Hematopoietic multipotent progenitor cell treated with erythropoietin and hydrocortisone succinate and interleukin-3 and kit ligand, for 15 days (in vitro differentiated cells): ENCODE measurements at places on chromosomes 2 and 18.
A peak's percentile ranks its signal among the peaks of the same experiment; 100 is the strongest.

DNA sequence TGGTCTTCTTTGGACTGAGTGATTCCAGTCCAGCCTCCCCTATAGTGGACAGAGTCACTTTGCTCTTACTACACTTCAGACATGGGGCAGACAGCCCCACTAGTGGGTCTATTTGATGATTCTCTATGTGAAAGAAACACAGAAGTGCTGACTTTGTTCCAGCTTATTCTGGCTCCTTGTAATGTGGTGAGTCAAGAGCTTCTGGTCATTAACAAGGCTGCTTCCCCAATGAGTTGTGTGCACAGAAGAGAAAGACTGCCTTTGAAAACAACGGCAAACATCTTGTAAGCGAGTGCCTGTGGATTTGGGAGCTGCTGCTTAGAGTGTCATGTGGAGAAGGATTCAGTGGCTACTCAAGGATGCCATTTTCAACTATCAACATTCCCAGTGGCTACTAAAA is 39.1 kb downstream of the RMC1 start:
- no peak for DNase-seq

- no peak for DNase-seq
Observed at GRCh38 chr2:127683757-127684156, 8.4 kb upstream of the LIMS2 start.

- no peak for DNase-seq
Observed at GRCh38 chr2:406876-407275, 119.0 kb upstream of the ALKAL2 start.

GRCh38 chr18:79484661-79485621 is 89.2 kb downstream of the NFATC1 start:
- DNase-seq: no peak

DNA sequence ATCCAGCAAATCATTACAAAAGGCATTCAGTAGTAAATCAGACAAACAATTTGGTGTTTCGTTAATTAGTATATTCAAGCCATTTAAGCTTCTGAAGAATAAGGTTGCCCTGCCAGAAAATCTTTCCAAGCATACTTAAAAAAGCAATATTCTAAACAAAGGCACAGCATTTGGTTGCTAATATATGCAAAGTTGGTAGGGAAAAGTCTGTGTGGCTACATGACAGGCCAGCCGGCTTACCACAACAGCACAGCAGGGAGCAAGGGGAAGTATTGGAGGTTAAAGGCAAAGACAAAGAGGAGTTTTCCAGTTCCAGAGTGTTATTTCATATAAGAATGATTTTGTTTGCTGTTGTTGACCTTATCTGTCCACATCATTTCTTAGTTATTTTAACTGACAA is 282.3 kb downstream of the MBD5 start:
- DNase-seq: no peak

DNA sequence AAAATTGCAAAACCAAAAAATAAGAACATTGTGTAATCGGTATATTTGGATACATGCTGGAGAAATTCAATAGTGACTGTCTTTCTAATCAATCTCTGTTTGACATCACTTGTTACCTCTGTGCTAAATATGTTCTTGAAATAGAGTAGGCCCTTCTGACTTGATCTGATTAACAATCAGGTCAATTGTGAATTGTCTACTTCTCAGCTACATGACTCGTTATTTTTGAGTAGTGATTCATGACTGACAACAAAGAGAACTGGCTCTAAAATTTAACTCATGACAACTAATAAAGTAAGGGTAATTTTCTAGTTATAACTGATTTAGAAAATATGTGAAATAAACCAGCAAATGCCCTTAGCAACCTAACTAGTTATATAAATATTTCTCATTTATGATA is 312.1 kb downstream of the TMX3 start:
- DNase-seq: no peak

DNA sequence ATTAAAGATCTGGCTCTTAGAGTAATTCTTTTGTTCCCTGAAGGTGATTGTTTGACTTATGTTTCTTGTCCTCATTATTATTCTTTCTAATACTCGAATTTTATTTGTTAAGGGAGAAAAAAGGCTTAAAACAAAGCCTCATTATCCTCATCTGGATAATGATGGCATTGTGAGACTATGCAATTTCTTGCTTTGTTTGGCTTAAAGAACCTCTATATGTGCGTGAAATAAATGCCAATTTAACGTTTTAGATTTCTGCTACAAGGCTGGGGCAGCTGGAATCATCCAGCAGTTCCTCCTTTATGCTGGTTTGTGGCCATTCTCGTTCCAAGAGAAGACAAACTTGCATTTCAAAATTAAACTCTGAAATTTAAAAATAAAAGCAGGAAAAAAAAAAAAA is 4.9 kb upstream of the DPYSL5 start:
- DNase-seq: no peak

- no peak for DNase-seq
Observed at GRCh38 chr18:8732442-8733360, 27.3 kb downstream of the MTCL1 start.

GRCh38 chr2:28802975-28803429 is 7.6 kb upstream of the SPDYA start:
- peak; percentile 74 for DNase-seq

GRCh38 chr2:111703759-111704158 is 180.2 kb downstream of the ANAPC1 start:
- DNase-seq: no peak

DNA sequence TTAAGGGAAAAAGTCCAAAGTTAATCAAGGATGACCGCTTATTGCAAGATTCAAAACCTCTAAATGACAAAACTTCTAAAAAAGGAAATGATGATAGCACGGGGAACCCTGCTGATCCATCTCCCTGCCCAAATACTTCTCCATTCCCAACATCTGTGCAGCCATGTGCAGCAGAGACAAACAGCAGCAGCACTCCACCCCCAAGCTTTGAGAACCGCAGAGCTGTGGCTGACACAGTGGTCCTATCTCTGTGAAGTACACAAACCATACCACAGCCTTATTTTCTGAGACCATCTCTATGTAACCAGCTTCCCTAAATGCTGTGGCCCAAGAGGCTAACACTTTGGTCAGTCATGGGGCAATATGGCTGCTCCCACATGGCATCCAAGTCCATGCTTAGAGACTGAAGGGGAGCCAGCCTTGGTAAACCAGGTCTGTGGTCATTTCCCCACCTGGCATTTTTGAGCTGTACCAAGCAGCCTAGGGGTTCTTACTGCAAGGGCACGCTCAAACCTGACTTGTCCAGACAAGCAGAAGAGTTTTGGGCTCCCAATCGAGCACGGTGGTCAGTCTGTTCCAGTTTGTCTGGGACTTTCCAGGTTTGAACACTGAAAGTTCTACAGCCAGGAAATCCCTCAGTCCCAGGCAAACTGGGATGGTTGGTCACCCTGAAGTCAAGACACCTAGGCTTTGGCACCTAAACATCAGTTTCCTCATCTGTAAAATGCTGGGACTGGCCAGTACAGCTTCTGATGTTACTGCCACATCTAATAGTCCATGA is 17.1 kb upstream of the NFE2L2 start:
- no peak for DNase-seq

- DNase-seq: no peak
Observed at GRCh38 chr18:79211844-79212243, 142.7 kb downstream of the ATP9B start.

- DNase-seq: no peak
Observed at GRCh38 chr2:67616749-67617148, 219.6 kb downstream of the ETAA1 start.

GRCh38 chr2:121187982-121188411 is 97.0 kb downstream of the TFCP2L1 start:
- DNase-seq: no peak

GRCh38 chr2:85334928-85335327 is 7.1 kb upstream of the TGOLN2 start:
- no peak for DNase-seq

DNA sequence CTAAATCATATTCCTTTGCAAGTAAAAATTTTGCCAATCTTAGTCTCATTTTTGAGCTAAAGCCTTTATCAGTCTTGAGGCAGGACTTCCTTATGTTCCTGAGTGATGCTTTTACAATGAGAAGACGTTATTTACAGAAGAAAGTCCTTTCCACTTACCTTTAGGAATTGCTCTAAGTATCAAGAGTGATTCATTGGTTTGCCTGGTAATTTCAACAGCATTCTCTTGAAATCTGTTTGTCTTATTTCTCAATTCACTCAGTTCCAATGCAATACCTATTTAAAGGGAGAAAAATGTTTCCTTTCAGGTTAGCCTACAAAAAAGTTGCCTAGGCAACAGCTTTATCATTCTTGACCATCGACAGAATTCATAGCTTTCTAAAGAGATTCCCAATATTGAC is 137.2 kb downstream of the LAMA1 start:
- DNase-seq: no peak

DNA sequence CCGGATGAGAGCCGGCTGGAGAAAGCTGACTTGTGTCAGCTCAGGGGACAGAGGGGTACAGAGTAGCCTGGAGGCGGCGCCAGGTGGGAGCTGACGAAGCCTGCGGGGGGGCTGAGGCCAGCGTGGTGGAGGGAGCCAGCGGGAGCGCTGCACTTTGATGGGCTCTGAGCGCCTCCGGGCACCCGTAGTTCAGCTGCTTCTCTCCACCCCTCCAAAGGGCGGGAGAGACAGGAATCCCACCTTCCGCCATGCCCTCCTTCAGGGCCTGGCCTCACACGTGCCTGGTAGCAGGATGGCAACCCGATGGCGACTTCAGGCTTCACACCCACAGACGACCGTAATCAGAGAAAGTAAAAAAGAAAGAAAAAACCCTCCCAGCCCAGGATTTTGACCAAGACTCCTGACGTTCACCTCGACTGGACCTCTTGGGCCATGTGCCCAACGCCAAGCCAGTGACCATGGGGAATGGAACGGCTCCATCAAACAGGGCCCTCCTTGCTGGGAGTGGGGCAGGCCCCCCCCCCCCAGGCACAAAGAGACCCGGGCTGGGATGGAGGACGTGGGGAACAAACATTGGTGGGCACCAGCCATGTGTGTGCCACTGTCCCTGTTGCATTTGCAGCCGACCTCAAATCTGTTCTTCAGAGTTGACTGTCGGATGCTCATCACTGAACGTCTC is 60.7 kb upstream of the ASAP2 start:
- no peak for DNase-seq

DNA sequence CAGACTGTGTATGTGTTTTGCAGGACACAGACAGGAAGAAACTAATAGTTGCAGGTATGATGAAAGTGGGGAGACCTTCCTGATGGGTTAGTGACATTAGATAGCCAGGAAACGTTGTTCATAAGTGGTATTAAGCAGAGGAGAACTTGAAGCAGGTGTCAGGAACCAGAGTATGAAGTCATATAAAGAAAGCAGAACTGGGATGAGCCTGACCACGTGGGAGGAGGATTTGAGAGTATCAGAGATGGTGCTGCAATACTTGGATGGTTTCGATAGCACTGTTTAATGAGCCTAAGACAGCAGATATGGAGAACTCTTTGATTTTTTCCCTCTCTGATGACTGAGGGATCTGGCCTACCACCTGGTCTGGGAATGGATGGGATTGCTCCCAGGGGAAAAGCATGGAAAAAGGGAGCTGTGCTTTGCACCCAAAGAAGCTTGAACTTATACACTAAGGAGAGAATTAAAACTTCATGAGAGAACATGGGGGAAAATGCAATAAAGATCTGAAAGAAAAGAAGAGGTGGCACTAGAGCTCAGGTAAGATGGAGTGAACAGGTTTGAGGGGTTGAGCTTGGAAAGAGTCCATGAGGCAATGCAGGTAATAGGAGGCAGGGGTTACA is 226.0 kb upstream of the LRRTM1 start:
- DNase-seq: no peak

DNA sequence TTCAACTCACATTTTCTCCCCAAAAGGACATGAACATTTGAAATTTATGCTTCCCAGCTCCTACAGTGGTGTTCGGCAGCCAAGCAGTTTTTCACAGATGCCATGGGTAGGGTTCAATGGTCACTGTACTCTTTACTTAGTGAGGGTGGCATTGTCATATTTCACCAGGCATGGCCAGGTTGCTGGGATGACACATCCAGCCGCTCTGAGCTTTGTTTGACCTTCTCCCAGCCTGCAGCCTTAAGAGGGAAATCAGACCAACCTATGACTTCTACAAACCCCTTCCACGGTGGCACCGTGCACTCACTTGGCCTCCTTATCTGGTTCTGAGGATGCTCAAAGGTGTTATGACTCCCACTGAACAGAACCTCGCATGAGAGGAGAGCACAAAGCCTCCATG is 108.4 kb upstream of the SH3BP4 start:
- DNase-seq: no peak

- no peak for DNase-seq
Observed at GRCh38 chr2:100141906-100142305, 484 bp downstream of the AFF3 start.

- no peak for DNase-seq
Observed at GRCh38 chr2:235011607-235011928, 59.8 kb downstream of the SH3BP4 start.

DNA sequence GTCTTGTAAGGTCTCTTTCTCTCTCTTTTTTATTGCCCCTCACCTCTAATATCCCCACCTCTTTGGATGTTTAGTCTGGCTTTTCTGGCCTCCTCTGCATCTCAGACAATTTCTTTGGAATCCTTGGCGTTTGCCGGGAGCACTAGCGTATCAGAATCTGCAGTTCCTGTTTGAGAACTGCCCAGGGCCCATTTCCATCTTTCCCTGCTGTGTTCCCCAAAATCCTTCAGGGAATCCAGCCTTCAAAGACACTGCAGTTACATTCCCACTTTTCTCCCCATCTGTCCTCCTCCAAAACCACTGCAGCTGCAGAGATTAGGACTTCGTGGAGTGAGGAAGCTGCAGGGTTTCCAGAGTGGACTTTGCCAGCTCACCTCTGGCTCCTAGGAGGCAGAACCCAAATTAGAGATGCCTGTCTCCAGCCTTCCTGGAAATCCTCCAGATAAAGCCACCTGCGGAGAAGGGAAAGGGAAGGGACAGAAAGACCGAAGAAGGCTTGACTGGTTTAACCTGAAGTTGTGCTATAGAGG is 2.7 kb downstream of the VSNL1 start:
- no peak for DNase-seq

DNA sequence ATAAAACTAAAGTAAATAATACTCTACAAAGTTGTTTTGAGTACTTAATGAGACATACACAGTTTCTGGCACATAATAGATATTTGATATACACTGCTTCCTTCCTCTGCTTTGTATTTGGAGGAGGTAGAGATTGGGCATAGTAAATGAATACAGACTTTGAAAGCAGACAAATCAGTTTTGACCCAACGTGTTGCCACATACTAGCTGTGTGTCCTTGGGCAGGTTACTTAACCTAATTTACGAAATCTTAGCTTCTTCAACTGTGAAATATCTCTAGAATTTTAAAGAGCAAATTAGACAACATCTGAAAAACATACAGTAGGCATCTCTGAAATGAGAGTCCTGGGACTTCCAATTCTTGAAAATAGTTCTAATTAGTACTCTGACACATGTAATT is 425.4 kb downstream of the TGIF1 start:
- no peak for DNase-seq

GRCh38 chr2:189379287-189379630 is 62.0 kb upstream of the WDR75 start:
- no peak for DNase-seq

DNA sequence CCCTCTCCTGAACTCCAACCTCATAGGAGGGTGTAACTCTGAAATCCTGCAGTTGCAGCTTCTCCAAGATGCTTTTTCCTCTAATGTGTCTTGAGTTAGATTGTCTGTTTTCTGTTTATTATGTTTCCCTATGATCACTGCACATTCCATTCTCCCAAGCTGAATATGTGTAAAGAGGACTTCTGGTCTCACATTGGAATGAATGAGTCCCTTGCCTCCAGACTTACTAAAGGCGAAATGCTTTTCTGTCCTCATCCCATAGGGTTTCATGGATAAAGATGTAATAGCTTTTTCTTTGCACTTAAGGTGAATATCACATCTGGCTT is 35.5 kb upstream of the CYP27A1 start:
- DNase-seq: no peak

GRCh38 chr2:203594541-203594940 is 59.4 kb upstream of the RAPH1 start:
- DNase-seq: no peak

- DNase-seq: peak; percentile 23
Observed at GRCh38 chr2:96260387-96261260, 5.2 kb downstream of the TMEM127 start.
